ENCODE measurements at places on chromosomes 2 and 18.

DNA sequence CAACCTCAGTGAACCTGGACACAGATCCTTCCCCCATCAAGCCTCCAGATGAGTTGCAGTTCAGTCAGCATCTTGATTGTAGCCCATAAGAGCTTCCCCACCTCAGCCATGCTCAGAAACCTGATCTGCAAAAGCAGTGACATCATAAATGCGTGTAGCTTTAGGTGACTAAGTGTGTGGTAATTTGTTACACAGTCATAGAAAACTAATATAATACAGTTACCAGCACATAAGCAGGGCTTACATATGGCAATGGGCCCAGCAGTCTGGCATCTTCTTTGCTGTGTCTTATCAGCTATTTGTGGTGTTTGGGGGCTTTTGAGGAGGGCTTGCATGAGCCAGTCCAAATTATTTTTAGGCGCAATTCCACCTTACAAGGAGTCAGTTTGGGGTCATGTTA is 807.0 kb downstream of the SLC4A3 start:
- DNase-seq, result no peak

- DNase-seq, result no peak
These were observed 315.8 kb downstream of the GULP1 start for GRCh38 chr2:188607501-188607900.

DNA sequence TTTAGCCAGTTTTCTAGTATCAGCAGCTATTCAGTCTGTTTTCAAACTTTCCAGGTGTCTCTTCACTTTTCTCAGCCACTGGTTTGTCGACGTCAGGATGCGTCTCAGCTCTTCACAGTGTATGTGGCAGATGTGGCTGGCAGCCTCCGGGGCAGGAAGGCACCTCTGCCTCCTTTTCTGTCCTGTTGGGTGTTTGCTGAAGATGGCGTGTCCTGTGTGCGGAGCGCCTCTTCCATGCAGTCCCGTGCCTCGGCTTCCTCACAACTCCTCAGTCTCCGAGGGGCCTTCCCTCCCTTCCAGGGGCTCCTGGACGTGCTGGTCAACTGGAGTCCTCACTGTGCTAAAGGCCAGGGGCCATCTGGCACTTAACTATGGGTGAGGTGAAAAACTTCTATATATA is 65.4 kb upstream of the PXDN start:
- DNase-seq, result no peak

GRCh38 chr2:21489080-21489479 is 365.3 kb downstream of the TDRD15 start:
- DNase-seq, result no peak

GRCh38 chr2:144054911-144055310 is 465.0 kb downstream of the ZEB2 start:
- no peak for DNase-seq

DNA sequence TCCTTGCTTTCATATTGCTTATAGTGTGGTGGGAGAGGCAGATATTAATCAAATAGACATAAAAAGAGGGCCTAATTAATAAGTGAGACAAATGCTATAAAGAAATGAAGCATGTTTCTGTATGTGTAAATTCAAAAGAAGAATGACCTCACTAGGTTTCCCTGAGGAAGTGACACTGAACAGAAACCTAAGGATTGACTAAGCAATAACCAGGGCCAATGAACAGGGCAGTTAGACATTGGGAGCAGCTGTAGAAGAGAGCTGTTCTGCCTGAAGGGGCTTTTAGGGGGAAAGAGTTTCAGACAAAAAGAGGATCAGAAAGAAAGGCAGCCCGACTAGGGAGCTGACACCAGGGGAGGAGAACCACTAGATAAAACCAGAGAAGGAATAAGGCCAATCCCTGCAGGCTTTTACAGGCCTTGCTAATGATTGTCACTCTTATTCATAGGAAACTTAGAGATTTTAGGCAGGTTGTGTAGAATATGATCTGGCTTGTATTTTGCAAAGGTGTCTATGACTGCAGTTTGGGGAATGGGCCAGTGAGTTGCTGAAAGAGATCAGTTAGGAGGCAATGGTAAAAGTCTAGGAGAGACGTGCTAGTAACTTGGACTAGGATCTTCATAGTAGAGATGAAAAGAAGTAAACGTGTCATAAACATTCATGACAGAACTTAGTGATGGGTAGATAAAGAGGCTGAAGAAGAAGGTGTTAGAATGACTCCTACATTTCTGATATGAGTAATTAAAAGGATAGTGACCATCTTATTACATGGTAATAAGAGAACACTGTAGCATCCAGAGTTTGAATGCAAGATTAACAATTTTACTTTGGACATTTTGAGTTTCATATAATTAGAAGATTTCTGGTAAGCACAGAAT is 26.8 kb upstream of the NABP1 start:
- no peak for DNase-seq

DNA sequence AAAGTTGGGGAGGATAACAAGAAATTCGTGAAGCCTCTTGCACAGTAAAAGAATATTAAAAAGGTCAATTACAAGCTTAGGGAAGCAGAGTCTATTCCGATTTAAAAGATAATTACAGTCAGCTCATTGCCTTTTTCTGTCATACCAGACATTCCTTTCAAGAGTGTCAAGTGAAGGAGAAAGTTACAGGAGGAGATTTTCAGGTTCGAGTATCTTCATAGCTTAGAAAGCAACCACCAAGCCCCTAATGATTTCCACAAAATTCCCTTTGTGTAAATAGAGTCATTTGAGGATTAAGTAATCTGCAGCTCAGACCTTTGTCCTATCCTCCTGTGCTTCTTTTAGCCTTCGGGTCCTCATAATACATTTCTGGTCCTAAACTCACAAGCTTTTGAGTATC is 414.9 kb downstream of the CDH2 start:
- no peak for DNase-seq

DNA sequence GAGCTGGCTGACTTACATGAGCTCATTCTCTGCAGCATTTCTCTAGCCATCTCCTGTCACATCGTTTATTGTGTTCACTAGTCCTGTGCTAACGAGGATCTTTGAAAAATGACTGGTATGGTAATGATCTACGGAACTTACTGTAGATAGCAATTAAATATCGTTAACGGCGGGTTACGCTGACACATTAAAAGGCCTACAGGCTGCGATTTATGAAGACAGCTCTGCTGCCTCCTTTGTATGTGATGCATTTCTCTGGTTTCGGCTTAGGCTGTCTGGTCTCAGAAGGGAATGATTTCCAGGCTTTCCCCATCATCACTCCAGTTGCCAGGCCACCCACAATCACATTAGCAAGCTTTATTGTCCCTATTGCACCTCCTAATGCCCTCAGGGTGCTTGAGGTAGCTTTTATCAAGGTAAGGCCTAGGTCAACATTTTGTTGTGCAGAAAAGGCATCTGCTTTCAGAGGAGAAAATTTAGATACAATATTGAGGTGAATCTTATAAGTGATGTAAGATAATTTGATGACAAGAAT is 284.4 kb downstream of the SOX11 start:
- DNase-seq, result no peak

DNA sequence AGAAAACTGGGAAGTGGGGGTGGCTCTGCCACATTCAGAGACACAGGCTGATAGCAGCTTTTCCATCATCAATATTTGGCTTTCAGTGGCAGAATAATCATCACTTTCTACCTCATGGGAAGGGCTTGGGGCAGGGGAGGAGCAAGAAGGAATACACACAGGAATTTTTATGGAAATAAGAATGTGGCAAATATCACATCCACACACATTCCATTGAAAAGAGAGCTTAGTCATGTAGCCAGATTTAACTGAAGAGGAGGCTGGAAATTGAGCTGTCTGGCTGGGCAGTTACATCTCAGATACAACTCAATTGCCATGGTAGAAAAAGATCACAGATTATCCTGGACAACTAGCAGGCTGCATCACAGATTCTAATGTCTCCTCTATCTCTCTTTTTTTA is 1474.0 kb upstream of the ACVR2A start:
- no peak for DNase-seq

GRCh38 chr18:47411159-47411558 is 159.7 kb upstream of the SKOR2 start:
- no peak for DNase-seq

GRCh38 chr2:135851858-135852257 is 14.9 kb upstream of the LCT start:
- no peak for DNase-seq

GRCh38 chr2:105848367-105848766 is 103.7 kb downstream of the NCK2 start:
- no peak for DNase-seq

GRCh38 chr2:33326100-33326499 is 150.3 kb upstream of the RASGRP3 start:
- no peak for DNase-seq

DNA sequence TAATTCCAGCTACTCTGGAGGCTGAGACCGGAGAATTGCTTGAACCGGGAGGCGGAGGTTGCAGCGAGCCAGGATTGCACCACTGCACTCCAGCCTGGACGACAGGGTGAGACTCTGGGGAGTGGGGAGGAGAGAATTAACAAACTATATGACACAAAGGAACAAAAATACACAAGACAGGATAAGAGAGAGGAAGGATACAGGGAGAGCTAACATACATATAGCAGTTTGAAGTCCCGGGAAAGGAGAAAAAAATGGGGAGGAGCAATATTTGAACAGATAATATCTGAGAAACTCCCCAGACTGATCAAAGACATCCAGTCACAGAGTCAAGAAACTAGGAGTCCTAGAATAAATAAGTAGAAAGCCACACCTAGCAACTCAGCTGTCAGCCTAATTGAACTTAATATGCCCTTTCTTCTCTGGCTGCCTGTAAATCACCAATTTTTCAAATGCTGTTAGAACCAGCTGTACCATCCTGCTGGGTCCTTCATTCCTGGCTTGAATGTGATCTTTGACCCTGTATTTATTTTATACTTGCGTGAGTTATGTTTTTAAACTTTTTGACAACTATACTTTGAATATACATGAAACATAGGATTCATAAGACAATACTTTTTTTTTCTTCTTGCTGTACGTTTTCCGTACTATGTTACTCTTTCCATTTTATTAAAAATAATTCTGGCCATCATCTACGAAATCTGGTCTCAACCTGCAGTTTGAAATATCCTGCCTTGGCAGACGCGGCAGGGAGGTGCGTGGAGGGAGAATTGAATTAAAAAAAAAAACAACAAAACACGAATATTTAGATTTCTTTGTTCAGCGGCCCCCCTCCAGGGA is 876 bp upstream of the CYP27A1 start:
- no peak for DNase-seq

DNA sequence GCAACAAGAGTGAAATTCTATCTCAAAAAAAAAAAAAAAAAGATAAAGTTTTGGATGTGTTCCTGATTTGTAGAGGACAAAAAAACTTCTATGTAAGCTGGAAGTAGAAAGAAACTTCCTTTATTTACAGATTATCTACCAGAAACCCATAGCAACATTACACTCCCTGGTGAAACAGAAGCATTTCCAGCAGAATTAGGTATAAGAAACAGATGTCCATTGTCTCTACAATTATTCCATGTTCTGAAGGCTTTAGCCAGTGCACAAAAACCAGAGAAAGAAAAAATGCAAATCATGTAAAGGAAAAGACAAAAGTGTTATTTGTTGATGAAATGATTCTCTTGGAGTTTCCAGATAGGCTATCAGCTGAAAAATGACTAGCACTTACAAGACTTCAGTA is 4.9 kb downstream of the TUBB6 start:
- DNase-seq, result no peak

DNA sequence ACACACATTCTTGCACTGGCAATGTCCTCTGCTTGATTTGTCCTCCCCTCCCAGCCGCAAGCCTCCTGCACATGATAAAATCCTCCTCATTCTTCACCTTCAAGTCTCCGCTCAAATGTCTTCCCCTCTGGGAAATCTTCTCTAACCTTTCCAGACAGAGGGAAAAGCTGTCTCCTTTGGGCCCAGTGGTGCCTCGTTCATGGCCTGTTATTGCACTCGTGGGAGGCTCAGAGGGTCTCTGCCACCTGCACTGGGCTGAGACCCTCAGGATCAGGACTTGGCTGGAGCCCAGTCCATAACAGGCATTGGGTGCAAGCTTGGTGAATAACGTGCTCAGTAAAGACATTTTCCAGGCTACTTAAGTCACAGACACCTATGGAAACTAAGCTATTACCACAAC is 68.6 kb downstream of the PTGR3 start:
- DNase-seq, result no peak

GRCh38 chr2:233604826-233605225 is 12.6 kb upstream of the UGT1A8 start:
- DNase-seq, result no peak

- DNase-seq, result no peak
These were observed 251.4 kb upstream of the TCF4 start for GRCh38 chr18:55839343-55839742.

GRCh38 chr18:63467699-63468098 is 9.1 kb upstream of the SERPINB5 start:
- no peak for DNase-seq

DNA sequence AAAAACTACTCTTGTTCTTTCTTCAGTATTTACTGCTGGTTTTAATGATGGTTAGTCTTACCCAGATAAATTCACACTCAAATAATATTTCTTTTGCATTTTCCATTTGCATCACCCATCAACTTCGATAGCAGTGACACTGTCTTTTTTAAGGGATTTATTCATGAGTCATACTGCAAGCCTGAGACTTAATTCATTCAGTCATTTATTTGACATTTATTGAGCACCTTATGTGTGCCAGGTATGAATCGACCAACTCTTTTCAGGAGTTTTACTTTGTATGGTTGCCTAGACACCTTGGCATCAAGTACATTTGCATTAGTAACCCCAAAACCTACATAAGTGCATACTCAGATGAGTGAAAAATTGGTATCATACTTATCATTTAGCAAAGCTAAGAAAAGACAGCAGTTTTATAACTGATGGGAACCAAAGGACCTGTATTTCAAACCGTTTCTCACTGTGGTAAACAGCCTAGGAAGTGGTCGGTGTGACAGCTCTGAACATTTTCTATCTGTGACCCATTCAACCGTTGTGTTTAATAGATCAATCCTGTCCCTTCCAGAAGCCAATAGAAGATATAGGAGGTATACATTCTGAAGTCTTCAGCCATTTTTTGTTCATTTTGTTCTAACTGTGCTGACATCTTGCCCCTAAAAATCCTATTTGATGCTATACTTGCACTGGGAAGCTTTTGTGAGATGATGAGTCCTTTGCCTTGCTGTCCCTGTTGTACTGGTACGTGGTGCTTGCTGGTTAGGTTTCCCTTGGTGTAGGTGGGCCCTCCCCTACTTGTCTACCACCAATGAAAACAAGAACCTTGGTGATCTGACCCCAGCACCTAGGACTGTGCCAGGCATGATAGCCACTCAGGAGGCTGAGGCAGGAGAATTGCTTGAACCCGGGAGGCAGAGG is 484.7 kb upstream of the RAB12 start:
- no peak for DNase-seq

All from NCI-H345 (cell line).